ENCODE measurements at places on chromosomes 4 and X.

GRCh38 chrX:136747003-136747986 lies 33.4 kb downstream of the ARHGEF6 start:
- DNase-seq = no peak

DNA sequence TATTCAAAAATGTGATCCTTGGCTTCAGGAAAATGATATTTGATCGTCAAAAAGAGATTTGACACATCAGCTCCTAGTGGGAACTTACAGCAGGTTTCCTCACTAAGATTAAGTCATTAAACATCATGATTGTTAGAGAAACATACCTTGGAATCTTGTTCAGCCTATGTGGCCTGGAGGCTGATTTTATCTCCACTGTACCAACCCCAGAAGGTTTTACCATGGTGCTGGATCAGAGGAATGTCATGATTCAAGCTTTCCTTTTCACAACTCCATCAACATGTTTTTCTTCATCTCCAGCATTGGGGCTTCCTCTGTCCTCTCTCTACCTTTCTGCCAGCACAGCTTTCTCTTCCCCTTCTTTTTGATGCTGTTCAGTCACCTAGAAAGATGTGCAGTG lies 68.4 kb upstream of the MID1IP1 start:
- no peak for DNase-seq

- no peak for DNase-seq
These were observed 12.9 kb downstream of the PGM2 start for GRCh38 chr4:37839426-37839825.

GRCh38 chr4:185343726-185344581 lies 51.8 kb downstream of the LRP2BP start:
- no peak for DNase-seq

DNA sequence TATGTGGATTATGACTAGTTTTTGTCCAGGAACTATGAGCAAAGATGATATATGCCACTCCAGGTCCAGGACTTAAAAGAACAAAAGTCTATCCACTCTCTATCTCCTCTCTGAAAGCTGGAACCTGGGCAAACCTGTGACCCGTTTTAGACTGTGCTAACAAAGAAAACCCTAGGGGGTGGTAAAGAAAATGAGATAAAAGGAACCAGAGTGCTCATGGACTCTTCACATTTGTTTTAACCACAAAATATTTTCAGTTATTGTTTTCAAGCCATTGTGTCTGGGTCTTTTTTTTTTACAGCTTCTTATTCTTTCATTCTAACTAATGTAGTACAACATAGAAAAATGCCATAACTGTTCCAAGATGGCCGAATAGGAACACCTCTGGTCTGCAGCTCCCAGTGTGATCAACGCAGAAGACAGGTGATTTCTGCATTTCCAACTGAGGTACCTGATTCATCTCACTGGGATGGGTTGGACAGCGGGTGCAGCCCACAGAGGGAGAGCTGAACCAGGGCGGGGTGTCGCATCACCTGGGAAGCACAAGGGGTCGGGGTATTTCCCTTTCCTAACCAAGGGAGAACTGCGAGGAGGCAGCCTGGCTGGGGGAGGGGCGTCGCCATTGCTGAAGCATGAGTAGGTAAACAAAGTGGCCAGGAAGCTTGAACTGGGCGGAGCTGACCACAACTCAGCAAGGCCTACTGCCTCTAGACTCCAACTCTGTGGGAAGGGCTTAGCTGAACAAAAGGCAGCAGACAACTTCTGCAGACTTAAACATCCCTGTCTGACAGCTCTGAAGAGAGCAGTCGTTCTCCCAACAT lies 45.1 kb downstream of the CHM start:
- no peak for DNase-seq

- no peak for DNase-seq
These were observed 219.0 kb upstream of the PSAPL1 start for GRCh38 chr4:7653510-7654369.

GRCh38 chr4:13461191-13461905 lies 22.8 kb downstream of the RAB28 start:
- no peak for DNase-seq

- DNase-seq = no peak
These were observed 14.7 kb upstream of the ATP8A1 start for GRCh38 chr4:42671431-42672194.

GRCh38 chr4:628821-629635 lies 3.7 kb downstream of the PDE6B start:
- no peak for DNase-seq

GRCh38 chr4:86256086-86256485 lies 103.8 kb downstream of the MAPK10 start:
- no peak for DNase-seq

DNA sequence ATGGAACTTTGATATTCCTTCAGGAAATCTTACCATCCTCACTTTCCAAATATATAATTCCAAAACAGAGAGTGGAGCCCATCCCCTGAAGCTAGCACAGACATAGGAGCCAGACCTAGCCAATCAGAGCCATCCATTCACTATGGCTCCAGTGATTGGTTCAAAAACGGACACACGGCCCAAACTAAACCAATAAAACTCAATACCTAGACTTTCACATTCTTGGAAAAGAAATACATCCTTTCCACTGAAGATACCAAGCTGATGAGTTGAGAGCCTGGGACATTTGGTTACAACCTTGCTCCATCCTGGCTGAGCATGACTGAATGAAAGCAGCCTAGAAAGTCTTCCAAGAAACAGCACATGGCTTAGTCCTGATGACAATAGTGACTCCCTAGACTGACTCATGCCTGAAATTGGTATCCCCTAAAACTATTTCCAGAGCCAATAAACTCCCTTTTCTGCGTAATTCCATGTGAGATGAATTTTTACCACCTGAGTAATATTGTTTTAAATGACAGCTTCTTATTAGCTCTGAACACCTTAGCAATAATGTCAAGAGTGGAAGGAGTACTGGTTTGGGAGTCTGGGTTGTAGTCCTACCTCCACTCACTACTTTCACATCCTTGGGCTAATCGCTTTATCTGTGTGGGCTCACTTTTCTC lies 189.6 kb upstream of the LNX1 start:
- no peak for DNase-seq

DNA sequence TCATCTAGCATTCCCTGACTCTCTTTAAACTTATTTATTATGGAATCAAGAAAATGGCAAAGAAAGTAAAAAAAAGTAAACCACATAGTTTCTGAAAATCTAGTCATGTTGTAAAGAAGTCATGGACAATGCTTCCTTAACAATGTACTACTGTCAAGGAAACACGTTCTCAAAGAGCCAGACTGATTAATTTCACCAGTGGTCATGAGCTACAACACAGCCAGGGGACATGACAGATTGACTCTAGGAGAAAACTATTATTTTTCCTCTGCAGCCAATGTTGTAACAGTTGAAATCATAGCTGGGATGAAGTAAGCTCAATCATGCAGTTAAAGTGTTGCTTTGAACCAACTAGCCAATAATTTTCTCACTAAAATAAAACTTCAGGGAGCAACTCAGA lies 109.2 kb downstream of the MAPK10 start:
- no peak for DNase-seq

DNA sequence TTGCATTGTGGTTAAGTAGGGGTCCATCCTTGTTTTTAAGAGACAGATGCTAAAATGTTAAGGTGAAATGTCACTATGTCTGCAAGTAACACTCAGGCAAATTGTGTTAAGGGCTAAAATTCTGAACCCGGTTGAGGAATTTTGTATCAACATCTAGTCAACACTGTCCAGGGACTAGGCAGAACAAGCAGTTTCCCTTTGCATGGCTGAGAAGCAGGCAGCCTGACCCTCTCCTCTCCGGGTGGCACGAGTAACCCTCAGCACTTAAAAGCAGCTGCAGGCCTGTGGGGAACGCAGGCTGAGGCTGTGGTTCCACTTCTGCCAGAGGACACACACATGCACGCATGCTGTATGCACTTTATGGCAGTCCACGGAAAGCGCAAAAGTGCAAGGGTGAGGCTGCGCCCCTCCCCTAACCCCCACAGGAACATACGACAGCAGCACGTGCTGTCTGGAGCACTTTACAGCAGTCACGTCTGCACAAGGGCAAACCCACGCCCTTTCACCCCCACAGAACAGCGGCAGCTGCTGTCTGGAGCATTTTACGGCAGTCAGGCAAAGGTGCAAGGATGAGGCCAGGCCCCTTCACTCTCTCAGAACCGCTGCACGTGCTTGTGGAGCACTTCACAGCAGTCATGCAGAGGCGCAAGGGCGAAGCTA lies 619 bp upstream of the MPC1L start:
- no peak for DNase-seq

DNA sequence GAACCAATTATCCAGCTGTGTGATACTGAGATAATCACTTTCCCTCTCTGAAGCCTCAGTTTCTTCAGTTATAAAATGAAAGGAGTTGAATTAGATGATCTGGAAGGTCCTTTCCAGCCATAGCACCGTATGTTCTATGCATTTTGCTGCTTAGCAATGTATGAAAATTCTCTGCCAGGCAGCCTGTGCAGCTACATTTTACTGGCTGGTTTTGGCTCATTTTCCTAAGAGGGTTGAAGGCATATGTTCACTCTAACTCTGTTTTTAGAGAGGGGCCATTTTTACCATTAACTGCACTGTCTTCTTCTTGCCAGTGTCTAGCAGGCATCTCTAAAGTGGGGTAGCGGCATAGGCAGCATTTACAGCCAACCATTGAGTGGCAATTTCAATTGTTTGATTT lies 26.1 kb downstream of the TRPC5 start:
- DNase-seq = no peak

DNA sequence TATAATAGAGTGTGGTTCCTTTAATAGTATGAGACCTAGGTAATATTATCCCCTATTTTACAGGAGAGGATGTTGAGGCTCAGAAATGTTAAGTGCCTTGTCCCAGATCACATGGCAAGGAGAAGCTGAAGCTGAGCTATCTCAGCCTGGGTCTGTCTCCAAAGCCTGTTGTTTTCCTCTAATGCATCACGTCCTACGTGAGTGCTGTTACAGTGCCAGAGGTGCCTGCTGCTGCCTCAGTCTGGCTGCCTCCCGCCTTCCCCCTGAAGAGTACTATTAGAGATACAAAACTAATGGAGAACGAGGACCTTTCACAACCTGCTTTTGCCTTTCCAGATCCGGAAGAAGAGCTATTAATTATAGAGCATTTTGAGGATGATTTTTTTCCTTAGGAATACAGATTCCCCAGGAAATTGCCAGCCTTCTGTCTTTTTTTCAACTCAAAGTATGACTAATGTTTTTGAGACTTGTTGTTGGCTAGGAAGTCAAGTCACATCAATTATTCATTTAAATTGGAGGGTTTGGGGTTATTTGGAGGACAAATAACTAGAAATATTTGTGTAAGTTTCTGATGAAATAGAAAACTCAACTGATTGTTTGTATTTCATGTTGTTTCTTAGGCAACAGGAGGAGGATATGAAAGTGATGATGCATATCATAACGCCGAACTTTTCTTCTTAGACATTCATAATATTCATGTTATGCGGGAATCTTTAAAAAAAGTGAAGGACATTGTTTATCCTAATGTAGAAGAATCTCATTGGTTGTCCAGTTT lies 43.9 kb upstream of the MTMR1 start:
- DNase-seq = no peak
